ENCODE measurements at places on chromosomes 2 and 18.

DNA sequence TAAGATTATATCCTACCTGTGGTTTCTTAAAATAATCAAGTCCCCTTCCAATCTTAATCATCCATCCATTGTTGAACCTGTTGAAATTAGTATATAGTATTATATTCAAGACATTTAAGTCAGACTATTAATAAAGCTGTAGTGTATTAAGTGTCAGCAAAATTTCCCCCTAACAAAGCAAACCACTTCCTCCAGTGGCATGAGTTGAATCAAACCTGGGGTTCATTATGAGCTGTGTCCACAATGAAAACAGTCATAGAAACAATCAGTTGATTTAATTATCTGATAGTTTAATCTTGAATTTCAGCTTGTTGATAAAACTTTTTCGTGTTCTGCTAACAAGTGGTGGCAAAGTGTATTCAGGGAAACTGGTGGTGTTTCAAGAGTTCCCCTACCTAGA lies 11.3 kb downstream of the MITD1 start:
- DNase-seq = no peak

GRCh38 chr2:18519914-18520450 lies 40.5 kb downstream of the RDH14 start:
- no peak for DNase-seq

DNA sequence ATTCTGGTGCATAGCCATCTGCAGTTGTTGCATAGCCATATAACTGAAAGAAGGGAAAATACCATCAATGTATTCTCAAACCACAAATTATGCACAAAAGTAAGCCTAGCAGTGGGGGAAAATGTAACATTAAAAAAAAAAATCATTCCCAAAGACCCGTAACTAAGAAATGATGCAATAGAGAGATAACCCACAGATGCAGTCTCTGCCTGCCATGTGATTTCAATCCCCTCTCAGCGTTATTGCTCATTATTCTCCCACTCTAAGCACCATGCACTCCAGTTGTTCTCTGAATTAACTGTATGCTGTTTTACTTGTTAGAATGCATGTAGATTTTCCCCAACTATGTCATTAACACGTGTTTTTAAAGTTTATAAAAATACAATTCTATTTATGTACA lies 14.1 kb downstream of the DSC1 start:
- DNase-seq = no peak

DNA sequence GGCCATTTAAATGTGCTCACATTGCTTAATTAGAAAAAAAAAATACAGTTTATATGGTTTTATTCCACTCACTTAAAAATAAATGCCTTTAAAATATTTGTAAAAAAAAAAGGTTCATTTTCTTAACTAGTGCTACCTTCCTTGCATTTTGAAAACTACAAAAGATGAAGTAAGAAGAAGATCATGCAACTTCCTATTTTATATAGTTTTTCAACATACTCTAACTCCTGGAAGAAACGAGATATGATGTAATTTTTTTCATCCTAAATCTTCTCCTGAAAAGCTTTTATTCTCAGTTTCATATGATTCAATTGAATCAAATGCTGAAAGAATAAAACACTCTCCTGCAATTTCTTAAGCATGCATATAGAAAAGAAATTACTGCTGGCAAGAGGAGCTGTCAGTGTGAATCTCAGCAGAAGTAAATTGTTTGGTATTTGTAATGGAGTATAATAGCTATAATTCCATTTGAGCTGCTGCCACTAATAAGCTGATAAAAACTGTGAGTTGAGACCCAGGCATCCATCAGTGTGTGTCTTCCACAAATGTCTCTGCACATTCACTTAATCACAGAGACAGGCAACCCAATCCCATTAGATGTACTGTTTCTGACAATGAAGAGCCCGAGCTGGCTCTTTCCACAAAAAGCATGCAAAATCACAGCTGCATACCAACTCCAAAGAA lies 3.7 kb downstream of the FTCDNL1 start:
- no peak for DNase-seq

DNA sequence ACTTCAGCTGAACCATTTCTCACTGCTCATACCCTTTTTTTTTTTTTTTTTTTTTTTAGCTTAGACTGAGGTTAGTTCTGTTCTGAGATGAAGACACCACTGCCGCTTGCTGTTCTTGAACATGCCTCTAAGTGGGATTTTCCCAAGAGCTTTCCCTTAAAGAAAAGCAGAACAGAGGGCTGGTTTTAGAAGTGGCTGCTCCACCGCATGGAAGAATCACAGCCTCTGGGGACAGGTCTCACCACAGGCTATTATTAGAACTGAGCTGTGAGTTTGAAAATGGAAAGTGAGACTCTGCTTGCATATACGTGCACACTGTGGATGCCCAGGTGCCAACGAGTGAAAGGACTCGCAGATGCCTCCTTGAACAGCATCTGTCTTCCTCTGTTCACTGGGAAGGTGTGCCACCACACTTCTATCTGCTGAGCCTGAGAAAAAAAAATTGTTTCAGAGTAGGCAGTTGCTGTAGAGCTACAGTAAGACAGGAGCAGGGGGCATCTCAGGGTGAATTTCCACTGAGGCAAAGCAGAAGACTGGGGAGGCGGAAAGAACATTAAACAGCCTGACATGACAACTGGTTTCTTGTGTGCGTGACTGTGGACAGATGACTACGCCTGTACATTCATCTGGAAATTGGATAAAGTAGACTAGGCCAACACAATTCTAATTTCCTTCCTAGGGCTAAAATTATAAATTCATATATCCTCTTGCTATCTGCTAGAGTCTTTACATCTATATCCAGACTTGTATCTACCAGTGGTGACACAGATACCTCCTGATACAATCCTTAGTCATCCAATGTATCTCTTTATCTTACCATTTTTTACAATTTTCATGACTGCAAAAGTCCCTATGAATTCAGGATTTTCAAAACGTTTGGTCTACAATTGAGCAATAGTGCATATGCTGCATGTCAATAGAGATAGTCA lies 1045.7 kb upstream of the CELF4 start:
- no peak for DNase-seq

- no peak for DNase-seq
Measured at GRCh38 chr18:79805926-79806487, 8.3 kb downstream of the KCNG2 start.

DNA sequence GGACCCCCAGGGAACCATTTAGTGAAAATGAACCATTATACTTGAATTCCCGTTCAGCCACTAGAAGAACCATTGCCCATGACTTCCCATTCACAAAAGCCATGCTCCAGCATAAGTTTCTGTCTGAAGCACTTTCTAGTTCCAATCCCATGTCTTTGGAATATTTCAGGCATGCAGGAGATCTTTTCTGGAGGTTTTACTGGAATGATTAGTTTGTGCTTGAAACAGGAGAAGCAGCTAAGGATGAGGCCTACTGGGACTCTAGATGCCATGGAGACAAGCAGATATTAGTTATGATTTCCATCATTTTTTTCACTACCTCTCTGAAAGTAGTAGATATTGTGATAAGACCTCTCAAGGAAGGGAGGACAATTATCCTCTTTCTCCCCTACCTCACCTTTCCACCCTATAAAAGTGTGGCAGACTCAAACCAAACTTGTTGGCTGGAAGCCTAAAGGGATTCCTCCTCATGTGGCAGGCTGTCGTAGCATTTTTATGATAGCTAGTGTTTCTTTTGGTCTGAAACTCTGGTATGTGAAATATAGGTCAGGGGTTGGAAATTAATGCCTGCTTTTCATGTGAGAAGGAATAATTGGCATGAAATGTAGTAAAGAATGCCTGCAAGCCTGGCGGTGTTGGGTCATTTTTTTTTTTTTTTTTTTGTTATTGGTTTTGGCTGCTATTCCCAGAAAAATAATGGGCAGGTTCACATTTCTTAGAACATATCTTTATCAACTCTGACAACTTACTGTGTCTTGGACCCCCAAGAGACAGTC lies 29.3 kb upstream of the MMADHC start:
- no peak for DNase-seq

- DNase-seq = no peak
Measured at GRCh38 chr18:75588412-75588811, 160.9 kb upstream of the SMIM21 start.

DNA sequence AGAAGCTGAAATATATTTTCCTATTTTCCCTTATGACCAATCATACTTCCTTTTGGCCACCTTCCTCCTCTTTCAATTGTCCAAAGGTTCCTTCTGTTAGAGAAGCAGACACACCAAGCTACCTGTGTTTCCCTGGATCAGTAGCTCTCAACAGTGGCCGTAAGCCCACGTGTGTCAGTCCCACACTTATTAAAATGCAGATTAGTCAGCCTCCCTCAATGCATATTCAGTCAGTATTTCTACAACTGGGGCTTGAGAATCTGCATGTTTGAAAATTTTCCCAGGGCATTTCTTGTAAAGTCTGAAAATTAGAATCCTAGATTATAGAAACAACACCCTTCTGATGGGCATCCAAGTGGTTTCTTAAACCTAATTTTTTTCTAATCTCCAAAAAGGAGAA lies 54.0 kb upstream of the ITPRID2 start:
- no peak for DNase-seq

GRCh38 chr2:100125626-100126025 lies 16.8 kb downstream of the AFF3 start:
- DNase-seq = no peak

DNA sequence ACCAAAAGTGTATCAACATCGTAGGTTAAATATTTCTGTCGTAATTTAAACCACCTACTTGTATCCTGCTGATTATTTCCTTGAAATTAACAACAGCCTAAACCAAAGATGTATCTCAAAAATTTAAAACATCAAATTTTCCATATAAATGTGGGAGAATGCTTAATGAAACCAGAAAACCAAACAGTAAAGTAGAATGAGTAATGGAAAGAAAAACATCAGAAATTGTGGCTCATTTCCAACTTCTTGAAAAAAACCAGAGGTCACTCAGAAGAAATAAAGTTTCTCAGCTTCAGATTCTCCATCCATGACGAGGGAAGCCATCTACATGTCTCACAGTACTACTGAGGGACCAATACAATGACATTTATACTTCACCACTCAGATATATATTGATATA lies 296.5 kb downstream of the NOL4 start:
- peak; percentile 12 for DNase-seq

GRCh38 chr2:206086716-206087350 lies 859 bp upstream of the INO80D start:
- DNase-seq = no peak

- peak; percentile 67 for DNase-seq
Measured at GRCh38 chr2:72917138-72917876, at the start of gene EMX1. Gene EMX1, plus strand, starts transcription at chr2:72917519. Its CDS starts 334 bp downstream, at chr2:72917853.

DNA sequence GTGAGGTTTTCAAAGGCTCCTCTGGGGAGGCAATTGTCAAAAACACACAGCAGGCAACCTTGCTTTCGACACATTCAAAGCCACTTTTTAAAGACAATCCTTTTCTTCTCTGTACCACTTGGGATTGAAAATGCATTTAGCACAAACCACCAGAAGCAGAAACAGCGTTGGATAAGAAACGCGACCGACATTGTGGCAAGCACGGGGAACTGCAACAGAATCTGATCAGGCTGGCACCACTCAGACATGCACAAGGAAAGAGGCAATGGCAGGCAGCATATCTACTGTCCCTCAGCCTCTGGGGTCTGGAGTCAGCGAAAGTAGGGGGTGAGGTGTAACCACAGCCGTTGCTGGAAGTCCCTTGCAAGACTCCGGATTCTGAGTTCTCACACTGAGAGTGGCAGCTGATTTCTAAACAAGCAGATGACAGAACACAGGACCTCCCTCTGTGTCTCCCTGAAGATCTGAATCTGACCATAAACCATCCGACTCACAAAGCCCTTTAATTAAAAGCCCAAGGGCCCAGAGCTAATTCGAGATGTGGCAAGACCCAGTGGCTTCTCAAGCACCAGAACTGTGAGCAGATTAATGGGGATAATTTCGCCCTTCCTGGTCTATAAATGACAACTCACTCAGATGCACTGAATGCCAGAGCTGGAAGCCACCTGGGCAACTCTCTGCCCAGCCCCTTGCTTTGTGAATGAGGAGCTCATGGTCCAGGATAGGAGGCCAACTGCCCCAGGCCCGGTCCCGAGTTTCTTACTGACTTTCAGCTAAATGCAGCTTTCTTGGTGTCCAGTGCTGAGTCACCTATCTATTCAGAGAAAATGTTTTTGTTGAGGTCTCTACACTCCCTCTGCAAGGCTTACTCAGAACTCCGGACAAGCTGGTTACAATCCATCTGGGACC lies 29.6 kb downstream of the CYRIA start:
- peak; percentile 68 for DNase-seq

Measured in Caki2 (cell line).